ENCODE measurements at places on chromosomes 11 and 22.

GRCh38 chr11:46378811-46379481 lies 2.5 kb upstream of the MDK start:
- DNase-seq, result no peak

GRCh38 chr11:73416786-73417185 lies 40.6 kb downstream of the RELT start:
- no peak for DNase-seq

DNA sequence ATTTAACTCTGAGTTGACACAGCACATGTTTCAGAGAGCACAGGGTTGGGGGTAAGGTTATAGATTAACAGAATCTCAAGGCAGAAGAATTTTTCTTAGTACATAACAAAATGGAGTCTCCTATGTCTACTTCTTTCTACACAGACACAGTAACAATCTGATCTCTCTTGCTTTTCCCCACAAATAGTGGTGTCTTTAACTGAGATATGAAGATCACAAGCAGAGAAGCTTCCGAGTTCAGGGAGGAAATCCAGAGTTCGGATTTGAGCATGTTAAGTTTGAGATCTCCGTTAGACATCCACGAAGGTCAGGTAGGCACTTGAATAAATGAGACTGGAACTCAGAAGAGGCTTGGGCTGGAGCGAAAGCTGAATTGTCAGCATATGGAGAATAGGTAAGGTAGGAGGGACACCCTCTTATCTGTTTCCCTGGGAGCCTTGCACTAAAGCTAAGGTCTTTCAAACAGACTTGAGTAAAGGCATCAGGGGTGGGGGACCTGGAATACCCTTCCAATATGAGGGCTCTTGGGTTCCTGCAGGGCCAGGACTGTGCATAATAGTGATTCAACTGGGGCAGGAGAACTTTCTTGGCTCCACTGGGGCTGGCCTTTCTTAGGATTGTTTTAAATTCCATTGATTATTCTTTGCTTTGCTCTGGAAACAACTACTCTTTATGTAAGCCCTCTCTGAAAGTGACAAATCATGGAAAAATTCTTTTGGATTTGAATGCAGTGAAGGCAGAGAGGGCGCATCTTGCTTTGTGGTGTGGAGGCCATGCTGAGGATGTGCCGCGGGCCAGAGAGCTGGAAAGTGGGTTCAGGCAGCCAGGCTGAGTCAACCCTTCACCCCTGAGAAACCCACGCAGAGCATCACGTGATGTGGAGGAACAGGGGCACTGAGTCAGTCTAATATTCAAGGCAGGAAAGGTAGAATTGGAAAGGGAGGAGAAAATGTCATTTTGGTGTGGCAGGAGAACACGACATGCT lies 62.7 kb upstream of the AMPD3 start:
- no peak for DNase-seq

DNA sequence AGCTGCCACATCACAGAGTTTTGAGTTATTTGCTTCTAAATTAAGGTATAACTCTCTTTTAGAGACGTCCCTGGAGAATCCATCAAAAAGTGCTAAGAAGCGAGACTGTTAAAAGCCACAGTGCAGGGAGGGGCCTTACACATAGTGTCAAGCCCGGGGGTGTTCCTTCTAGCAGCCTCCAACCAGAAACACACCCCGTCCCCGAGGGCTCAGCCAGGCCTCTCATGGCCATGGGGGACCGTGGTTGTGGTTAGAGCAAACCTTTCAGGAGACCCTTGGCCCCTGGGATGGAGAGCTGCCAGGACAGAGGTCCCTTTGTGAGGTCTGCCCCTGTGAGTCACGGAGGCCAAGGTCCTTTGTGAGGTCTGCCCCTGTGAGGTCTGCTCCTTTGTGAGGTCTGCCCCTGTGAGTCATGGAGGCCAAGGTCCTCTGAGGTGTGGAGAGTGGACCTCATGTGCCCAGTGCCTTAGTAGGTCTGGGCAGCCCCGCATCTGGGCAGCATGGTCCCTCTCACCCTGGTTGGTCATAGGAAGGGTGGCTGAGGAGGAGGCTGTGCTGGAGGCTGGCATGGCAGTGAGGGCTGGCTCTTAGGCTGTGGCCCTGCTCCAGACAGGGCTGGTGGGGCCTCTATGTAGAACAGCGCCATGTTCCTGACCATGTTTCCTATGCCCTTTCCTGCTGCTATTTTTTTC lies 5.4 kb downstream of the GNAZ start:
- no peak for DNase-seq

GRCh38 chr11:32991427-32991826 lies 24.3 kb upstream of the DEPDC7 start:
- DNase-seq, result no peak

DNA sequence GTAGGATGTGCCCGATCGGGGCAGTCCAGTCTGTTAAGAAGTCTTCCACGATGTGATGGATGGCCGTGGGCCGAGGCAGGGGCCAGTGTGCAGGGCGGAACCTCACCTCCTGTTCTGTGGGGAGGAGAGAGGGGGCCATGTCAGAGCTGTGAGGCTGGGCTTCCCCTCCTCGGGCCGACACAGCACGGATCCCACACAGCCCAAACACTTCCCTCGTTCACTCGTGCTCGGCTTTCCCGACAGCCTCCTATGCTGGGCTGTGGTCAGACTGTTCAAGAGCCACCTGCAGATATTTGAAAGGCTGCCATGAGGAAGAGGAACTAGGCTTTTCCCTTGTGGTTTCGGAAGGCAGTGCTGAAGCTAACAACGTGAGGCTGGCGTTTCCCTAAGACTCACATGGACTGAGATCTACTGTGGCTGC lies 12.3 kb upstream of the TXN2 start:
- no peak for DNase-seq

GRCh38 chr22:46726986-46727317 lies 11.1 kb downstream of the CERK start:
- no peak for DNase-seq

DNA sequence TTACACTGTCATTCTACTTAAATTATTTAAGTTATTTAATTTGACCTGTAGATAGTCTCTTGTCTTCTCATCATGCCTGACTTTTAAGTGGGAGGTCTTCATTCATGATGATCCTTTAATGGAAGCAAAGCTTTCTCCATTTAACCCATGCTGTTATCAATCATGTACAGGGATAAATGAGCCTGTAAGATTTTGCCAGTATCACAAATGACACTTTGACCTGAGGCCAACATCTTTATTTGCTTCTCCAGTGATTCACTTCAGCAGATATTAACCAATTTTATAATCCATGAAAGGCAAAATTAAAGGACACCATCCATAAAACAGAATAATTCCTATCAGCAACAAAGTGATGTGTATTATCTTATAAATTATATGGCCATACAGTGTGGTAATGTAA lies 7.7 kb downstream of the CCDC73 start:
- no peak for DNase-seq

GRCh38 chr22:44777364-44777755 lies 25.0 kb downstream of the ARHGAP8 start:
- DNase-seq, result no peak

Measured in iPS-NIHi11 (cell line).